ENCODE measurements at places on chromosomes 1 and 21.

- peak; percentile 63 for DNase-seq
These were observed 299.2 kb downstream of the SRGAP2C start for GRCh38 chr1:121483961-121484424.

DNA sequence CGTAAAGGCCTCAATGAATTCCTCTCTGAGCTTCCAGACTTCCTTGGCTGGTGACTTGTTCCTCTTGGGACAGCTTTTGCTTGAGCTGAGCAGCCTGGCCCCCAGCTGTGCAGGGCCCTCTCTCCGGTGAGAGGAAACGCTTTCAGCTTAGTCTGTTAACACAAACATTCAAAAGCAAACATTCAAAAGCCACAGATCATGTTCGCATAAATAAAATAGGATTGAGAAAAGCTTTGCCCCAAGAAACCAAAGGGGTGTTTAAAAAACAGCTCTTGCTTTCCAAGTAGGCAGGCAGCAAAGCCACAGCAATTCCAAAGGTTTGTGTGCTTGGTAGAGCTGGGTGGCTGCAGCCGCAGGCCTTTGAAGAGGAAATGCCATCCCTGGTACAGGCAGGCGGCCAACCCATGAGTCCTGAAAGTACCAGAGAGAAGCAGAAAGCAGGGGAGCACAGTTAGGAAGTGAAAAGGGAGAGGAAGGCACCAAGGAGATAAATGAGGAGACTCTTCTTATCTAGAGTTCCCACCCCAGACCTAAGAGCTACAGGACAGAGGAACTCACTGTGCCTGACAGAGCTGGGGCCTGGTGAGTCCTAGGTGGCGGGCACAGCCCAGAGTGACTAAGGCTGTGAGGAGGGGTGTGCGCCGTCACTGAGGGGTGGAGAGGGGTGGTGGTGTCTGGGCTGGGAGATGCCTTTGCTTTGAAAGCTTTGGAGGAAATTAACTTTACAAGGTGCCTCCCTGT lies 48.4 kb downstream of the CCN1 start:
- peak; percentile 86 for DNase-seq

DNA sequence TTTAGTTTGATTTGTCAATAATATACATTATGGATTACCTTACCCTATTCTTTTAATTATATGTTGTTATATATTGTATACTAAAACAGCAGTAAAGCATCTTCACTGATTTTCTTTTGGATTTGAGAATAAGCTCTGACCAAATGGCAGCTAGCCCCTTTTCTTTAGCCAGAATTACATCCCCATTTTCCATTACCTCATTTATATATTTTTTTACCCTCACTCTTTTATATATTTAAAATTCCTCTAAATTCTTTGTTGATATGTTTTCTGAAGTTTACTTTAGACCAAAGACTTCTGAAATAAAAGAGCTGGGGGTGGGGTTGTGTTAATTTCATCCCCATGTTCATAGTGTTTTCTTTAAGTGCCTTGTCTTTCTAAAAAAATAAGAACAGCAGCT lies 24.6 kb downstream of the ANGPTL1 start:
- DNase-seq, result no peak

- DNase-seq, result no peak
These were observed 47.1 kb upstream of the ATP1A1 start for GRCh38 chr1:116325922-116326321.

- no peak for DNase-seq
These were observed 34.7 kb downstream of the IFNAR1 start for GRCh38 chr21:33359446-33359845.

- DNase-seq, result no peak
These were observed 20.9 kb upstream of the SH3BGRL3 start for GRCh38 chr1:26259005-26259404.

GRCh38 chr21:27476696-27477095 lies 509.8 kb upstream of the ADAMTS5 start:
- peak; percentile 6 for DNase-seq

GRCh38 chr1:93692026-93692425 lies 10.4 kb upstream of the BCAR3 start:
- DNase-seq, result peak; percentile 54

GRCh38 chr1:87268111-87268510 lies 60.6 kb upstream of the LMO4 start:
- no peak for DNase-seq

DNA sequence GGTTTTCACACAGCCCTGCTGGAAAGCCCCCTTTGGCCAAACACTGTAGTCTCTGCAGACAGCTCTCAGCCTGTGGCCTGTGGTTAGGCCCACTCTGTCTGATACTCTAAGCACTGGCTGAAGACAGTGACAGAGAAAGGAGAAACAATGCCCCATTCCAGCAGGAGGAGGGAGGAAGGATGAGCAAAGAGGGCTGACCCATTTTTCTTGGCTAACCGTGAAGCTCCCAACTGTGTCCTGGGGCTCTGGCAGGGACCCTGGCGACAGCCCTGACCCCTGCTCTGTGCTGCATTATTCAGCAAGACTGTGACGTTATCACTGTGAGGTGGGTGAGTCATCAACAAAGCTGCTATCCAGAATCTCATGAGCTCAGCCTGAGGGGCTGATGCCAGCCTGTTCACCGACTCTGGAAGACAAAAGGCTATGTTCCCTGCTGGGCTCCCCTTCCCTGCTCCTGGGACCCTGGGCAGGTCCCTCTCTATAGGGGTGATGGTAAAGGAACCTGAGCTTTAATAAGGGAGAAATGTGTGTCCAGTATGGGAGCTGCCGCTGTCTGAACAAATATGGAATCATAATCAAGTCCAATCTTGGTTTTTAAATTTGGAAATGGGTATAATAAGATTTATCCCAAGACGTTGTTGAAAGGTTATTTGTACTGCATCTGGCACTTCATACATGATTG lies 107.0 kb downstream of the RHOU start:
- peak; percentile 84 for DNase-seq

DNA sequence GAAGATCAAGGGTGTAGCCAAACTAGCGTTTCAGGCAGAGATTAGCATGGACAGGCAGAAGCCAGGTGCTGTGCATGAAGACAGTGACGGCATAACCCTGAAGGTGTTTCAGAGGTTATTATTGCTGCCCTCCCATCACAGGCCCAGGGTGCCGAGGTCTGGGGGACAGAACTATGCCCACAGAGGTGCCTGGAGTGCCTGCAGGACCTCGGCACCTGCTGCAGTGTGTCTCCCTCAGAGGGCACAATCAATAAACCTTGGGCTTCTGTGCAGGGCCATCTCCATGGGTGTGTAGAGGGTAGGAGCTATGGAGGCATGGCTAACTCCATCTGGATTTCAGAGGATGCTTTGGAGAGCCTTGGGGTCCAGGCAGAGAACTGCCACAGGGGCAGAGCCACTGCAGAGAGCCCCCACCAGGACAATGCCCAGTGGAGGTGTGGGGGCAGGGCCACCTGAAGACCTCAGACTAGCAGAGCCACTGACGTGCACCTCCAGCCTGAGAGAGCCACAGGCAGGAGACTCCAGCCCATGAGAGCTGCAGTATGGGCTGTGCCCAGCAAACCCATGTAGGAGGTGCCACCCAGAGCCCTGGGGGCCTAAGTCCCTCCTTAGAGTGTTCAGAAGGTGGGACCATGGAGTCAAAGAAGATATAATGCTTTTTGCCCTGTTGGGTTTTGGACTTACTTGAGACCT lies 5.7 kb upstream of the ABCG1 start:
- DNase-seq, result no peak

DNA sequence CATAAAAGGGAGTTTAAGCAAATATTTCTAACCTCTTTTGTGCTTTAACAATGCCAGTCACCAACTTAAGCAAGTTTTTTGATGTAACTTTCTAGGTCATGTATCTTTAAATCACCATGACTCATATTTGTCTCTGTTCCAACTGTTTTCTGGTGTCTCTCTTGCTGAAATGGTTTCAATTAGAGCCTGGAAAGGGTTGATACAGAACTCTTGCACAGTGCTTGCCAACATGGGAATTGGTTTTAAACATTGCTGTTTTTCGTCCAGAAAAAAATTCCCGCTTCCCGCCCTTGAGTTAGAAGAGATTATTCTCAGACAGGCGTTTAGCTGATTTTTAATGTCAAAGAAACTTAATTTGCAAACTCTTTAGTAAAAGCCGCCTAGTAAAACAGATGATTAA lies 46.4 kb upstream of the SLC22A15 start:
- DNase-seq, result peak; percentile 16

- no peak for DNase-seq
These were observed 26.1 kb upstream of the SLC30A1 start for GRCh38 chr1:211605034-211605433.

DNA sequence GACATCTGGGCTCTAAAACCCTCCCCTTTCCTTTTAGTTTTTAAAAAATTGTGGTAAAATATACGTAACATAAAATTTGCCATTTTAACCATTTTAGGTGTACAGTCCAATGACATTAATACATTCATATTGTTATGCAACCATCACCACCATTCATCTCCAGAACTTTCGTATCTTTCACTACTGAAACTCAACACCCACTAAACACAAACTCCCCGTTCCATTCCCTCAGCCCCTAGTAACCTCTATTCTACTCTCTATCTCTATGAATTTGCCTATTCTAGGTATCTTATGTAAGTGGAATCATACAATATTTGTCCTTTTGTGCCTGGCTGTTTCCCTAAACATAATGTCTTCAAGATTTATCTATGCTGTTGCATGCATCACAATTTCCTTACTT lies 19.4 kb upstream of the TTC4 start:
- DNase-seq, result no peak

- no peak for DNase-seq
These were observed 4.3 kb upstream of the TTC22 start for GRCh38 chr1:54805466-54805865.

DNA sequence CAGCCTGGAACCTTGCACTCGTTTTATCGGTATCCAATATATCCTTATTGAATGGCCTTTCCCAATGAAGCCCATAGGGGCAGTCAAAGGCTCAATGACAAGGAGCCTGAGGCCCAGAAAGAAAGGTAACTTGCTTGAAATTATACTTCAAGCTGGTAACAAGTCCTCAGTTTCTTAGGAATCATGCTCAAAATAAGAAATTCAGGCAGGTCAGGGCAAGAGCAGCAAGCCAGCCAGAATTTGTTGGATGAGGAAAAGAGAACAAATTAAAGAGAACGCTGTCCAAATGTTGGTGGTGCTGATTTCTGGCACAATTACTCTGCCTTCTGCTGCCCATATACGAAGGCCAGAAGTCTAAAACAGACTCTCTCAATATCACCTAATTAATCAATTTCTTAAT lies 77.6 kb downstream of the DDX20 start:
- no peak for DNase-seq

- no peak for DNase-seq
These were observed 9.1 kb upstream of the GPR88 start for GRCh38 chr1:100528871-100529270.

DNA sequence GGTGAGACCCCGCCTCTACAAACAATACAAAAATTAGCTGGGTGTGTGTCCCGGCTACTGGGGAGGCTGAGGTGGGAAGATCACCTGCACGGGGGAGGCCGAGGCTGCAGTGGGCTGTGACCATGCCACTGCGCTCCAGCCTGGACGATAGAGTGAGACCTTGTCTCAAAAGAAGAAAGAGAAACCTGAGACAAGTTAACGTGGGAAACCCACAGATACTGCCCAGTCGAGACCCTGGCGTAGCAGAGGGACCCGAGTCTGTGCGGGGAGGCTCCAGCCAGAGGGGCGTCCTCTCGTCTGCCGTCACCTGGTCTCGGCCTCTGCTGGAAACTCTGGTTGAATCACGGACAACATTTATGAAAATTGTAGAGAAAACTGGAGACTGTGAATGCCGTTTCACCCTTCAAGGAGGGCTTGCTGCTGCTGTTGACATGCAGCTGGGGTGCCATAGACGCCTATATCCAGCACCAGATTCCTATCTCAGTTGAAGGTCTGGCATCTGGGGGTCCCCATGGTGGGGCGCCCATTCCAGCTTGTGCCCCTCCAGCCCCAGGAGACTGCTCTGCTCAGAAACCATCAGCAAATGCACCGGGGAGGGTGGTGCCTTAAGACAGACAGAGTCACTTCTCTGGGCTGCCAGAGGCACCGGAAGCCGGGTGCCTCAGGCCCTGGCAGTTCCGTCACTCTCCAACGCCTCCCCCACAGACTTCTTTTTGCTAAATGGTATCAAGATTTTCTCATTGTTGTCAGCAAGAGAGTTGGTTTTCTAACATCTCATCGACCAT lies 13.6 kb upstream of the CDK11B start:
- DNase-seq, result no peak

GRCh38 chr1:40155910-40156309 lies 5.3 kb upstream of the RLF start:
- no peak for DNase-seq

DNA sequence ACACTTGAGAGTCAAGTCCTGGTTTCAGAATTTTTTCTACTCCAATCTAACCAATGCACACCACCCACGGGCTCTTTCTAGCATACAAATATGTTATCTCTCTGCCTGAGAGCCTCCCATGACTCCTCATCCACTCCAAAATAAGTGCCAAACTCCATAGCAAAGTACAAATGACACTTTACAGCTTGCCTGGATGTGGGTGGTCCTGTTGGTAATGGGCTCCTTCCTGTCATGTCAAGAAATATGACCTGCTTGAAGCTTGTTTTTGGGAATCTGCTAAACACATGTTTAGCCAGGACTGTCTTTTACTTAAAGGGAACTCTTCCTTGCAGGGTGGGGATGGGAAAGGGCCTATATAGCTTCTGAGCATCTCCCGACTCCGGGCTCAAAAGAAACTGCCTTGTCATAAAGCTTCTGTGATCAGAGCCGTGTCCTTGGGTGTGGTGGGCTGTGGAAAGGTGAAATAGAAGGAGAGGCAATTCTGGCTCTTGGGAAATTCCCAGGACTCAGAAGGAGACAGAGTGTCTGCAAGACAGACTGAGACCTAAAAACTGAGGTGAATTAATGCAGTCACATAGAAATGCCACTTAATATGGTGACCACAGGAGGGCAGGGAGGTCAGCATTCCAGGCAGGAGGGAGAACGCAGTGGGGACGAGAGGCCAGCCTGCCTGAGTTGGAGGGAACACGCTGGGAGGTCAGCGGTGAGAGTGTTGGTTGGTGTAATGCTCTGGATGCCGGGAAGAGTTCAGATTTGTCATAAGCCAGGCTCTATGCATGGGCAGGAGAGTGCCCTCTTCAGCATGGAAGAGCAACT lies 6.1 kb upstream of the IGFN1 start:
- DNase-seq, result peak; percentile 98

GRCh38 chr1:208362011-208362410 lies 117.8 kb upstream of the PLXNA2 start:
- no peak for DNase-seq

GRCh38 chr1:27598295-27598687 lies 5.7 kb downstream of the AHDC1 start:
- DNase-seq, result no peak

- peak; percentile 9 for DNase-seq
These were observed 52.1 kb downstream of the SYDE2 start for GRCh38 chr1:85148524-85149250.

GRCh38 chr1:21384620-21385019 lies 55.3 kb upstream of the NBPF3 start:
- DNase-seq, result peak; percentile 72

- peak; percentile 65 for DNase-seq
These were observed 65.9 kb downstream of the DNTTIP2 start for GRCh38 chr1:93813076-93813475.

- peak; percentile 74 for DNase-seq
These were observed at the start of gene KIF26B for GRCh38 chr1:245154429-245155271. KIF26B (plus strand) TSS chr1:245154985; CDS start chr1:245155425, 440 bp downstream.

- DNase-seq, result peak; percentile 61
These were observed 815.5 kb downstream of the BRINP3 start for GRCh38 chr1:189662190-189662589.

- no peak for DNase-seq
These were observed 1.2 kb upstream of the CAMTA1 start for GRCh38 chr1:6783936-6784559.

All from kidney tubule cell (primary cell).